Hepatic stellate cell (primary cell): ENCODE measurements at places on chromosomes 13 and 19.

DNA sequence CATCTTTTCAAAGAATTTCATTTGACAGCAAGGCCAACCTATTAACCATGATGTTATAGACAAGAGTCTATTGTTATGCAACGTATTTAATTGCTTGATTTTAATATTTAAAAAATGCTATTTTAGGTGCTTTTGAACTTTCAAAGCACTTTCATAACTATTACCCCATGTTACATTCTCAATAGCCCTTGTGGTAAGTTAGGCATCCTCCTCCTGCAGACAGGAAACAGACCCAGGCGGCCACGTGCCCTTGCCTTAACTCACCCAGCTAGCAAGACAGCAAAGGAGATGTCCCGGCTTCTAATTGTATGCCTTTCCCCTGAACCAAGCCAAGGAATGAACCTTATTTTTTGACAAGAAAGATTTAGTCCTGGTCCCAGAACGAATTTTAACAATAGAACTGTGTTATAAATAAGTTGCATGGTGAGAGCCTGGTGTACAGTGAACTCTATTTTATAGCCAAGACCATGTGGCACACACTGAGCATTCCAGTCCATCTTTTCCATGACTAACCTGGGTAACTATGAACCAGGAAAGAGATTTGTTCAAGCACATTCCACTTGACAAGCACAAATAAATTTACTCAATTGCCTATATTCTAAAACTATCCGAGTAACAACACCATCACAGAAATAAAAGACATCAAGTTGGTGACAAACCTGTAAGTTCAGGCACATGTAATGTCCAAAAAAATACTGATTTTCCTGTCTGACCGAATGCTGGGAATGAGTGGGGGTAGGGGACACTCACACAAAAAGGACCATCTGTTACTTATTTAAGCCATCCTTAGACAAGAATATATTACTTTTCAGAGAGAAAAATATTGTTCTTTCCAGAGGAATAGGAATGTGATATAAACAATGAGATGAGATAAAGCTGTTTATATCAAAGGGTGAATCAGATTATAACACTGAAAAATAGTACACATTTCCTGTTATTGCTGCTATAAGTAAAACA lies 163.0 kb downstream of the EFNB2 start:
- no peak for DNase-seq

DNA sequence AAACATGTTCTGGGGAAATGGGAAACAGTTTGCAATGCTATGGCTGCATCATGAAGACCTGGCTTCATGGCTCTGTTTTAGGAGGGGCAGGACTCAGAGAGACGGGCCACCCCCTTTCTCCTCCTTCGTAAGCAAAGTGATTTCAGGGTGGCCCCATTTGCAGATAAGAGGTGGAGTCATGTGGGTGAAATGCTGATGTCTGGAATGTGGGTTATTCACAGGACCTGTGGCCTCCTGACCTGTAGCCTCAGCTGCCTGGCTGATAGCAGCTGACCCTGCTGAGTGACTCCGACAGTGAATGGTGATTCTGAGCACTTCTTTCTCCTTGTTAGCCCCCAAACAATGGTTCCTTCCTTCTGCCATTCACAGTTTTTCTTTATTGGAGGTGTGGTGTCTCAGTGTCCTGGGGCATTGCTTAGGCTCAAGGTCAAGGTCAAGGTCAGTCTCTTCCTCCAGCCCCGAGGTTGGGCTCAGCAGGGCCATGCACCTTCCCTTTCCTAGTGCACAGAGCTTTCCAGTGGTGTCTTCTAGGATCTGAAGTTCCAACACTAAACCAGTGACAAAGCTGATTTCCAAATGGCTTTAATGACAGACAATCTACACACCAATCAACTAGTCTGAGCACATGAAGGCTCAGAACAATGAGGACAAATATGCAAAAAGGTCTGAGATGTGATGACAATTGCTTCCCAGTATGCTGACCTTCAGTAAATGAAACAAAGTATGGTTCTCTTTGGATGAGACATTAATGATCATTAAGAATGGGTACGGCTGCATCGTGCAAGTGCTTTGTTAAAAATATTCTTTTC lies 49.6 kb upstream of the ANKRD10 start:
- DNase-seq, result no peak

GRCh38 chr19:29623726-29624488 lies 17.8 kb downstream of the POP4 start:
- DNase-seq, result no peak

DNA sequence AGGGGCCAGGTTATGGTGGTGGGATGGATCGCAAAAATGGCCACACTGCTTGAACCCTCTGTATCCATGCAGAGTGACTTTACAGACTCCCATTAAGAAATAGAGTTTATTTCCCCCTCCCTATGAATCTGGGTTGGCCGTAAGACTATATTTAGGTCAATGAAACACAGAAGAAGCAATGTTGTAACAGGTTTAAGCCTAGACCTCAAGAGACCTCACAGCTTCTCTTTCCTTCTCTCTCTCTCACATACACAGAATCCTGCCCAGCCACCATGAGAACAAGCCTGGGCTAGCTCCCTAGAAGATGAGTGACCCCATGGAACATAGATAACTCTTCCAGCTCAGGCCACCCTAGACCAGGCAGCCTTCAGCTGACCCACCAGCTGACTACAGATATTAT lies 21.0 kb upstream of the FBL start:
- no peak for DNase-seq

DNA sequence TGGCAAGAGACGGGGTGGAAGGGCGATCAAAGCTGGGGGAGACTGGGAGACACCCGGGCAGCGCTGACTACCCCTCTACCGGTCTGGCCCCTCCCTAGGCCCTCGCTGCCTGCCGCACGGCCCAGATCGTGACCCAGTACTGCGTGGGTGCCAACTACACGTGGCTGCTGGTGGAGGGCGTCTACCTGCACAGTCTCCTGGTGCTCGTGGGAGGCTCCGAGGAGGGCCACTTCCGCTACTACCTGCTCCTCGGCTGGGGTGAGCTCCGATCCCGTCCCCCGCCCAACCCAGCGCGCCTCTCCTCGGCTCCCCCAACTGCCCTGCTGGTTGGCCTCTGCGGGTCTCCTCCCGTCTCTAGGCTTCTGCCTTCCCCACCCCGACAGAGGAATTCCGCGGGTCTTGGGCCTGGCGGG lies 8.8 kb downstream of the GIPR start:
- no peak for DNase-seq

DNA sequence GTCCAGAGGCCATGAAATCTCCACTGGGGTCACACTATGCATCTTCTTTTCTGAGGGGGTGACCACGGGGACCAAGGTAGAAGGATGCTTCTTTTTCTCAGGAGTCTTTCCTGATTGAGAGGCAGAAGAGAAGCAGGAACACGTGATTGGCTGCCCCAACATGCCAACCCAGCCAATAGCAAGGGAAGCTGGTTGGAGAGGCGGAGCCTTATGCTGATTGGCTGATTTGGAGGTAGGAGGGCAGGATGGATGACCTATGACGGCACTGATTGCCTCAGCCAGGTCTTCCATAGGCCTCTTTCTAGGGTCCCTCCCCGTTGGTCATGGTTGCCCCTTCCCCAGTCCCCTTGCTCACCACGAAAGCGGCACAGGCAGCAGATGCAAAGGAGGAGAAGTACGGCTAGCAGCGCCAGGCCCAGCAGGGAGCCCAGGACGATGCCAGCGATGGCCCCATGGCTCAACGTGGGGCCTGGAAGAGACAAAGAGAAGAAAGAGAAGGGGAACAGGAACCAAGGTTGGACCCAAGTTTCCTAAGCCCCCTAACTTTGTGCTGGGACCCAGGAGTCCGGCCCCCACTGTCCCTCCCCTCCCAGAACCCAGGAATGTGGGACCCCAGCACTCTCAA lies 8.0 kb downstream of the VSIG10L start:
- no peak for DNase-seq

DNA sequence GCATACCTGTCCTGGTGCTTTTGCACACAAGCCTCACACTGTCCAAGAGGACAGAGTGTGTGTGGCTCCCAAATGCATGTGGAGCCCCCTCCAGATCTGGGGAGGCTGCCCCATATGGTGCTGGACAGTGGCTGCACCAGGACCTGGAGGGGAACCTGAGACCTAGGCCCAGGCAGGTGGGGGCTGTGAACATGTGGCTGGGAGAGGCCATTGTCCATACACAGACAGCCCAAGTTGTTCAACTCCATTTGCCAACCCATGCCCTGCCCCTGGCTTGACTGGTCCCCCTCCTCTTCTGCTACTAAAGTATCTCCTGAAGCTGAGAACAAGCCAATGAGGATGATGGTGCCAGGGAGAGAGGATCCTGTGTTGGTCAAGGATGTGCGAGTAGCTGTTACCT lies 94.0 kb downstream of the ING1 start:
- no peak for DNase-seq

GRCh38 chr19:3142292-3142670 lies 6.4 kb downstream of the GNA15 start:
- DNase-seq, result peak; percentile 90

GRCh38 chr13:106302011-106302410 lies 233.5 kb downstream of the EFNB2 start:
- no peak for DNase-seq
